Cerebellar nuclear complex (tissue), 1 donor: ENCODE measurements at places on chromosomes 13 and 19.

GRCh38 chr19:782878-783668 lies 14.2 kb upstream of the PTBP1 start:
- DNase-seq, result no peak

GRCh38 chr13:98990701-98991100 lies 12.8 kb upstream of the DOCK9 start:
- no peak for DNase-seq

DNA sequence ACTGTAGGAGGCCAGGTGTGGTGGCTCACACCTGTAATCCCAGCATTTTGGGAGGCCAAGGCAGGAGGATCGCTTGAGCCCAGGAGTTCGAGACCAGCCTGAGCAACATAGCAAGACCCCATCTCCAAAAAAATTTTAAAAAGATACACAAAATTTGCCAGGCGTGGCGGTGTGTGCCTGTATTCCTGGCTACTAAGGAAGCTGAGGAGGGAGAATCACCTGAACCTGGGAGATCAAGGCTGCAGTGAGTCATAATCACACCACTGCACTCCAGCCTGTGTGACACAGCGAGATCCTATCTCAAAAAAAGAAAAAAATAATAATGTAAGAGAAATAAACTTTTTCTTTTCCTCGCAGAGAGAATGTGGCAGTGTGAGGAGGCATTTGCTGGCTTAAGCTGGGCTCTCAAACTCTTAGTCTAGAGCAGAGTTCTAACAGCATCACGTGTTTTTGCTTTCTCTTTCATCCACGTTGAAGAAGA lies 21.1 kb downstream of the FAM187B start:
- DNase-seq, result no peak

DNA sequence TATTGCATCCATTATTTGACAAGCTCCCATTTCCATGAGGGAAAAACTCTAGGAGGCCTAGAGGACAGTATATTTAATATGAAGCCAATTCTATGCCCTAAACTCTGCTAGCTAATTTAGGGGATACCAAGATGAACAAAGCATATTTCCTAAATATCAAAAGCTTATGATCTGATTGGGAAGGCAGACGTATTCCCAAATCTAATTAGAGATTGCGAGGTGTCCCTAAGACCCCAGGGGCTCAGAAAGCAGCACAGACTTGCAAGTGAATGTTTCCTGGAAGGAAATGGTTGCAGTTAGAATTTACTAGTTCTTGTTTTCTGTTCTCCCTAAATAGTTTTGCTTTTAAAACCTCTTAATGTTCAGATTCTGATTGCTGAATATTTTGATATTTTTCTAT lies 30.7 kb downstream of the NDFIP2 start:
- DNase-seq, result no peak

DNA sequence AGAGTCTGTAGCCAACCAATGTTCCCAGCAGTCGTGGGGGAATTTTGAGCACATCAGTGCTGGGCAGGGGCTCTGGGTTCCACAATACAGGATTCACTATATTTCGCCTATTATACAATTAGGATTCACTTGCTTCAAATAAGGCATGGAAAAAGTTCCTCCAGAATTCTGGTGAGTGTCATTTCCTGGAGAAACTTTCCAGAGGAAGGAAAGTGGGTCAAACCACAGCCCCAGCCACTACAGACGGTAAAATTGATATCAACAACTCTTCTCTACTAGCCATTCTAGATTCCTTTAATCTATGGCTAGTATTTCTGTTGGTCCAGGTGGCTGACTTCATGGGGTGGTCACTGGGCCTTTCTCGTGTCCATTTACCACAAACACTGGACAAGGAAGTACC lies 10.5 kb downstream of the MYCBP2 start:
- DNase-seq, result no peak

GRCh38 chr19:43329989-43330388 lies 23.5 kb upstream of the CD177 start:
- DNase-seq, result no peak

- no peak for DNase-seq
These were observed 353.9 kb downstream of the MYO16 start for GRCh38 chr13:108983273-108983672.

- DNase-seq, result no peak
These were observed 46.5 kb downstream of the LYL1 start for GRCh38 chr19:13056052-13056660.

DNA sequence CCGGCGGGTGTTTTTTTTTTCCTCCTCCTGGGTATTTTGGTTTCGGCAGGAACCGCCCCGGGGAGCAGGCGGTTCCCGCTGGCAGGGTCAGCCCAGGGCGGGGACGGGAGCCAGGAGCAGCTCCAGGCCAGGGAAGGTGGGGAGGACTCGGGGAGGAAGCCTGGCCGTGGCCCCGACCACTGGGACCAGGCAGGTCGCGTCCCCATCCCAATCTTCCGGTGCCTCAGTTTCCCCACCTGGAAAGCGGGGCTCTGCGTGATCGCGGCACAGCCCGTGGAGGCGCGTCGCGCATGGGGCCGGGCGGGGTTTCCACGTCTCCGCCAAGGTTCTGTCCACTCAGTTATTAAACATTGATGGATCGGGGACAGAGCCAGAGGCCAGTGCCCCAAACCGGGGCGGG lies 34.8 kb downstream of the IL12RB1 start:
- DNase-seq, result no peak

DNA sequence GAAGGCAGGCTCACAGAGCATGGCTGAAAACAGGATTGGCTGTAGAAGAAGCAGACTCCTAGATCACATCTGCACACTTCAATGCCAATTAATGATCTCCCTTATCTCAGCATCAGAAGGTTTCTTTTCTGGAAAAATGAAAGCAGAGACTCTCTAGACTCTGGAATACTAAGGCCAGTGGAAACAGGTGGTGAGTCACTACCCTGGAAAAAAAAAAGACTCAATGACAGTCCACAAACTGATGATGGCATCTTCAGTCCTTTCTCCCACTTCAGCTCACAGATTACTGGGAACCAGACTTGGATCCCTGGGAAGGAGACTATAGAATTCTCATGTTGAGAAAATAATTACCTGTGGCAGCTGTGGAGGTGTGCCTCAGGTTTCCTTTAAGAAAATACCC lies 47.5 kb upstream of the MBNL2 start:
- DNase-seq, result no peak

DNA sequence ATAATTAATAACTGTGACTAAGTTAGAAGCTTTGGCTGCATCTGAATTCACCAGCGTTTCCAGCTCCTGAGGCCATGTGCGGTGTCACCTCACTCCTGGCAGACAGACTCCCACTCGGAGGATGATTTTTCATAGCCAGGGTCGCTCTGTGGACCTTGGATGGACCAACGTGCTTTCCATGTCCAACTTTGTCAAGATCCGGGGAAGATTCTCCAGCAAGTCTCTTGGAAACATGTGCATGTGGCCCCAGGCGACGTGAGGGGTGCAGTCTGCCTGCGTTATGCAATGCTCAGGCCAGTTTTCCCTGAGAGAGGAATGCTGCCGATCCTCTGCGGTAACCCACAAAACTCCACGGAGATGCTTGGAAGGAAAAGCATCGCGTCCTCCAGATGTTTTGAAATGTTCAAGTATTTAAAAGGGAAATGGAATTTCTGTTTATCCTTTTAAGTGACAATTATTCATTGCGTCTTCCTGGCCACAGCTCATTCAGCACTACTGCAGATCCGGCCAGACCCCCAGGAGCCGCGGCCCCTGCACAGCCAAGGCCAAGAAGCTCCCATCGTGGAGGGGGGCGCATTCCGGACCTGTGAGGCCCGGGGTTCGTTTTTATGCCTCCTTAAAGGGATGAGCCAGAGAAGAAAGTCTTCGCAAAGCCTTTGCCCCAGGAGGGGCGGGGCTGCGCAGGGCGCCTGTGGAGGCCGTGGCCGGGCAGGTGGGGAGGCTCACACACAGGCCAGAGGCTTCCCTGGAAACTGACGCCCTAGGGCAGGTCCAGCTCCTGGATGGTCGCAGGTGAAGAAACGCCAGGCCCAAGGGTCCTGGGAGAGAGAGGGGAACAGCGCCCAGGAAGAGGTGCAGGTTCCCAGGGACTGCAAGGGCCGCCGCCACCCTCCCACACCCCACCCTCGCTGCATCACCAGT lies 46.0 kb downstream of the C13orf46 start:
- DNase-seq, result no peak

DNA sequence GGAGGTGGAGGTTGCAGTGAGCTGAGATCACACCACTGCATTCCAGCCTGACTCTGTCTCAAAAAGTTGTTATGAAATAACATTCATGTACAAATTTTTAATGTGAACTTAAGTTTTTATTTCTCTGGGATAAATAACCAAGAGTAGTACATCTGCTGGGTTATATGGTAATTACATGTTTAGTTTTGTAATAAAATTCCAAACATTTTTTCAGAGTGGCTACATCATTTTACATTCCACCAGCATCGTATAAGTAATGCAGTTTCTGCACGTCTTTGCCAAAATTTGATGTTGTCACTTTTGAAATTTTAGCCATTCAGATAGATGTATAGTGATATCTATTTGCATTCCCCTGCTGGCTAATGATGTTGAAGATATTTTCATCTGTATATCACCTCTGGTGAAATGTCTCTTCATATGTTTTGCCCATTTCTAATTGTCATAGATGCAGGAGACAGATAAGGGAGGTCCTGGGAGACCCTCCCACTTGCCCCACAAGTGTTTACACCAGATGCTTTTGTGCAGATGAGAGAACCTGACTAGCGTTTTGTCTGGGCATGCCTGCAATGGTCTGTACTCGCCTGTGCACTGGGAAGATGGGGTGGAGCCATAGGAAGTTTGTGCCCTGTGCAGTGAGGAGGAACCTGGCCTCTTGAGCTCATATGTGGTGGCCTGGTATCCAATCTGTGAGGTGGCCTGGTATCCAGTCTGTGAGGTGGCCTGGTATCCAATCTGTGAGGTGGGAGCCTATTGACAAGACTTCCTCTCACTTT lies 12.7 kb upstream of the KBTBD6 start:
- DNase-seq, result no peak

- no peak for DNase-seq
These were observed 43.8 kb downstream of the CAPN12 start for GRCh38 chr19:38700350-38700901.

- no peak for DNase-seq
These were observed 331.0 kb upstream of the DACH1 start for GRCh38 chr13:72198042-72198441.

DNA sequence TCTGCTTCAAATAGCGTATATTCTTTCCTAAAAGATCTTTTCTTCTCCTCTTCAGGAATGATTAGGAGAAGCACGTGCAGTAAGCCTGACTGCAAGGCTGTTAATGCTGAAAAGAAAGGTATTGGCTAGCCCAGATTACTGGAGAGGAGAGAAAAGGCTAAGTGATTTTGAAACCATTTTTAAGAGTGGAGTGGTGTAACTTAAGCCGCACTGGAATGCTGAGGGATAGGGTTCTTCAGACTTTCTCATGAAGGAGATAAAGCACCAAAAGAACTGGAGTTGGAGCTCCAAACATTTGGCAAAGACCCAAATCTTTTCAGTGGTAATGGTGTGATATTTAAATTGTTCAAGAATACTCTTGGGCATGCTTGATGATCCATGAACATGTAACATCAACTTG lies 388.3 kb downstream of the COG6 start:
- DNase-seq, result no peak

- DNase-seq, result no peak
These were observed 73.4 kb downstream of the ZDHHC20 start for GRCh38 chr13:21385710-21386109.

DNA sequence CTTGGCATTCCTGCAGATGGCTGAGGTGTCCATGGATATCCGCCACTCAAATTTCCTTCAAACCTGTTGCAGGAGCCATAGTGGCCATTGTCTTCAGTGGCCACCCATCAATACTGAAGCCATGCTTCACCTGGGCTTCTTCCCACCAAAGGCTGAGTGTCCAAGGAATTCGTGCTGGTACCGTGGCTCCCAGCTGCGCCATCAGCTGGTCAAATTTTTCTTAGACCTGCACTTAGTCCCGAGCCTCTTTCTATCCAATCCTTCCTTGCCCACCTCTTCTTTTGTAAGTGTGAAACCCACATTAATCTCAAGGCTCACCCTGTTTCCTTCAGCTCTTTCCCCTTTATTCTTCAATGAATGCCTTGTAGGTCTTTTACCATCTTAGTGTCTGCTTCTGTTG lies 152.1 kb downstream of the PCDH9 start:
- DNase-seq, result no peak

- DNase-seq, result no peak
These were observed at the start of gene FFAR1 for GRCh38 chr19:35347171-35347929. Gene FFAR1 (plus strand): TSS chr19:35347902. CDS start chr19:35351552, 3,650 bp downstream.

DNA sequence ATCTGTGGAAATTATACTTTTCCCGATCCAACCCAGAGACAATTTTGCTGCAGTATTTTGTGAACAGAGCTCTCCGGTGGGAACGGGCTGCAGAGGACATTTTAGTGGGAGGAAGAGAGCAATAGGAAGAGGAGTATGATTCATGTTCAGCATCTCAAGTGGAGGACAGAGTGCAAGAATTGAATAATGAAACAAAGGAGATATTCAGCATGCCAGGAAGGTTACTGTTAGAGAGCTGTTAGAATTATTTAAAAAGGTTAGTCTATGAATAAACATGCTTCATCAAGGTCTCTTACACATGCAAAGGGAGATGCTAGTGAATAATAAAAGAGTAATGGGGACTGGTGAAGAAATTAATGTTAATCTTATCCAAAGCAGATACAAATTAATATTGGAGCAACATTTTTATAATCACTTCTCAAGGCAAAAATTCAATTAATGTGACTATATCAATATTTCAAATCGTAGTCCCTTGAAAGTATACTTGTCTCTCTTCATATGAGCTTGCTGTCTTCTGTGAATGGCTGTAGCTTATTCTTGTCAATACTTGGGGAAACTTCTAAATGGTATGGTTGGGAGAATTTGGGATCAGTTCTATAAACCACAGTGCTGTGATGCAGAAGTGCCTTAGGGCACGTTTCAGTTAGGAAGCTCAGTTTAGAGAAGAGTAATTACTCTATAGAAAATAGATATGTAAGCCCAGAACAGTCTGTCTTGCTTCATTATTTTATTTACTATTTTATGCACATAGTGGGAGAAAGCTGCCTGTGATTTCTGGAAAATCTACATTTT lies 1165.8 kb downstream of the OLFM4 start:
- no peak for DNase-seq

GRCh38 chr13:48892053-48892687 lies 83.5 kb upstream of the FNDC3A start:
- no peak for DNase-seq

GRCh38 chr19:19747357-19748220 lies 14.7 kb upstream of the ZNF14 start:
- DNase-seq, result no peak

DNA sequence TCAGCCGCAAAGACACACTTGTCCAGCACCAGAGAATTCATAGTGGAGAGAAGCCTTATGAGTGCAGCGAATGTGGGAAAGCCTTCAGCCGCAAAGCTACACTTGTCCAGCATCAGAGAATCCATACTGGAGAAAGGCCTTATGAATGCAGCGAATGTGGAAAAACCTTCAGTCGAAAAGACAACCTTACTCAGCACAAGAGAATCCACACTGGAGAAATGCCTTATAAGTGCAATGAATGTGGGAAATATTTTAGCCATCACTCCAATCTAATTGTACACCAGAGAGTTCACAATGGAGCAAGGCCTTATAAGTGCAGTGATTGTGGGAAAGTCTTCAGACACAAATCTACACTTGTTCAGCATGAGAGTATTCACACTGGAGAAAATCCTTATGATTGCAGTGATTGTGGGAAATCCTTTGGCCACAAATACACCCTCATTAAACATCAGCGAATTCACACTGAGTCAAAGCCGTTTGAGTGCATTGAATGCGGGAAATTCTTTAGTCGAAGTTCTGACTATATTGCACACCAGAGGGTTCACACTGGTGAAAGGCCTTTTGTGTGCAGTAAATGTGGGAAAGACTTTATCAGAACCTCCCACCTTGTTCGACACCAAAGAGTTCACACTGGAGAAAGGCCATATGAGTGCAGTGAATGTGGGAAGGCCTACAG lies 6.8 kb downstream of the ZNF134 start:
- no peak for DNase-seq

- no peak for DNase-seq
These were observed 497.5 kb upstream of the PCDH20 start for GRCh38 chr13:61913183-61913582.
